ENCODE measurements at places on chromosomes 4 and X.

- no peak for DNase-seq
Measured at GRCh38 chrX:119618439-119618838, 12.2 kb upstream of the NKRF start.

GRCh38 chr4:163816494-163816893 lies 322.0 kb downstream of the TMA16 start:
- no peak for DNase-seq

DNA sequence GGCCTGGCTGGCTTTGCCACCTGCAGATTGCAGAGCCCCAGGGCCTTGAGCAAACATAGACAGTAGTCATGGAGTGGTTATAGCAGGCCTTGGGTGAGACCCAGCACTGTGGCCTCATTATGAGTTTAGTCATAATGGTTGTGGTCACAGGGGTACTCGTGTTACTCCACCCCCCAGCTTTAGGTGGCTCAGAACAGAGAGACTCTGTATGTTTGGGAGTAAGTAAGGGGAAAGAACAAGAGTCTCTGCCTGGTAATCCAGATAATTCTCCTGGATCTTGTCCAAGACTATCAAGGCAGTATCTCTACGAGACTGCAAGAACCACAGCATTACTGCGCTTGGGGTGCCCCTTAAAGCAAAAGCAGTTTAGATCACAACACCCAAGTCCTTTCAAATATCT lies 62.3 kb upstream of the SCRG1 start:
- DNase-seq: no peak

DNA sequence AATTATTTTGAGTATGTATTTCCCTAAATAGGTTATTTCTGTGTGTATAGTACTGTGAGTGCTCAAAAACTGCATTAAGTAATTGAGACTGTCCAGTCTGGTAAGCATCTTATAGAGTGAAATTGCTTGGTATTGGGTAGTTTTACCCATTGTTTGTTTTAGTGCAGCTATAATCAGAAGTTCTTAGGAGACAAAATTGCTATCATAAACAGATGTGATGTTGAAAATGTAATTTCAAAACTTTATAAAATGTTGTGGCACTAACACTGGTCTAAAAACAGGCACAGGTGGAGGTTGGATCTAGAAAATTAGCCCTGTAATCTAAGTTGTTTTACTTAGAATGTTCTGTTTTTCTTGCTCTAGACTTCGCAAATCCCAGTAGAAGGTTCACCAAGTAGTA lies 46.8 kb downstream of the RAPGEF2 start:
- DNase-seq: no peak

DNA sequence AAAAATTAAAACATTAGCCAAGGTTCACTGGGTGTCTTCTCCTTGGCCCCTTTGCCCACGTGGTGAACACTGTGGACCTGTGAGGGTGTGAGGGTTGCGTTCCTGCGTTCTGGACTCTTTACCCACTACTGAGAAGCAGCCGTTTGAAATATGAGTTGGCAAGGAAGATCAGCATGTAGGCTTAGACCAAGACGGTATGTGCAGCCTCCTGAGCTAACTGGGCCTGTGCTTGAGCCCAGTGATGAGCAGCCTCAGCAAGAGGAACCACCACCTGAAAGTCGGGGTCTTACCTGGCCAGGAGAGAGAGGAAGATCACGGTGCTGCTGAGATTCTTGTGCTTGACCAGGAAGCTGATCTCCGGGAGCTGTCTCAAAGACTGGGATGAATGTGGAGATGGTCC lies 19.5 kb downstream of the RGS12 start:
- no peak for DNase-seq

All from stimulated activated CD8-positive, alpha-beta memory T cell treated with anti-CD3 and anti-CD28 coated beads, Interleukin-7, amount 100 ng/mL, for 1 hour (primary cell).